GM12864 (cell line): ENCODE measurements at places on chromosomes 6 and 20.

DNA sequence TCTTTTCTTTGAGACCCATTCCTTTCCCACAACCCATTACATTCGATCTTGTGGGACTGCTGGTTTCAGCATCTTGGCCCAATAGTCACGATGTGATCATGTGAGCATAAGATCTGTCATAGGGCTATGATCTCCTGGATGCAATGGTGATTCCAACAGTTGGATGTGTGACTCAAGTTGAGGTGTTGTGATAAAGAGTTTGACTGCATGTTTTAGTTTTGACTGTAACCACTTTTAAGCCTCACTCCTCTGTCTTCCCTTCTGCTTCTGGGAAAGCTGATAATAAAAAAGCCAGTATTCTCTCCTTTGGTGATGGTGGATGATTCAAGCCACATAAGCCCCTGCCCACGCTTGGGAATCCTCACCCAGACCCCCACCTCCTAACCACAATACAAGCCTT lies 117.0 kb upstream of the ASCC3 start:
- DNase-seq, result no peak

GRCh38 chr6:12065321-12066140 lies 53.4 kb downstream of the HIVEP1 start:
- peak; percentile 53 for DNase-seq

DNA sequence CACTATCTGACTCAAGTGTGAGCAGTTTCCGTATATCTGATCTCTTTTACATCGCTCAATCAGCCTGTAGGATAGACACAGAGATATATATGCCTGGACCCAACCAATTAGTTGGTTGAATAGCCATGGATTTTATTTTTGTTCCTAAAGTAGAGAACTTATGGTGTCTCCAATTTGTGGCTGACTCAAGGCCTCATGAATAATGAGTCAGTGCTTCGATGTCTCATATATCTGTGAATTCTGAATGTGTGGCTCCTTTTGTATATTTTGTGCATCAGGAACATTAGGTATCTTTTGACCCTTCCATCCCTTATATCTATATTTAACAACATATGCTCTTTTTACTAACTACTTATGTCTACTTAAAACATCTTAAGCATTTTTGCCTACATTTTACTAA lies 64.5 kb downstream of the OR2B2 start:
- no peak for DNase-seq

DNA sequence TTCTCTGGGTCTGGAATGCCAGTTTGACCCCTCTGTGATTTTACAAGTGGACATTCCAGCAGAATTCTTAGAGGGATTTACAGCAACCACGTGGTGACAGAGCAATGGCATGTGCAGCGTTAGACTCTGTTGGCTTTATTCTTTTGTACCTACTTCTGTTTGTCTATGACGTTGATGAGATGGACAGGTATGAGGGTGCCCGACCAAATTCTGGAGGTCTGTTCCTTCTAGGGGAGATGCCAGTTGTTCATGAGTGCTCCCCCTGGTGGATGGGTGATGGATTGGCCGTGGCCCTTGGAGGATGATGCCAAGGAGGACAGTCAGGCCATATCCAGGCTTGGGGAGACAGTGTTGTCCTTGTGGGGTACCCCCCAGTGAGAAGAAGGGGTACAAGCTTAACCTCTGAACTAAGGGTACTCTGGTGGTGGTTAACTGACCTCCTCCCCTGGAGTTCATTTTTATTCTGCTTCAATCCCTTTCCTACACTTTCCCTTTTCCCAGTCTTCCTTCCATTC lies 198.6 kb downstream of the DTNBP1 start:
- DNase-seq, result no peak

DNA sequence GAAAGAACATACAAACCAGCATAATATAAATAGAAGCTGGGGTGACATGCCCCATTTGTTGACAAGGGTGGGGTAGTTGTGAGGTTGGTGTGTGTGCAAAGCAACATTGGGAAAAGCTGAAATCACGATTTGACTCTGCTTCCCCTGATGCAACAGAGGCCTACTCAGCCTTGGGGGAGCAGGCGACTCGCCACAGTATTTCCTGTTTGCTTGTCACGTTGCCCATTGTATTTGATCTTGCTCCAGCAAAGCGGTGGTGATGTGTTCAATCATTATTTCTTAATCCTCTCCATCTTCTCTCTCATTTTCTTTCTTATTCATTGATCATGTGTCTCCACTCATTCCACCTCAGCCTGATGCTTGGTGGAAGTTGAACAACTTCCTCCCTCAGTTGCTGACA lies 165.8 kb upstream of the CITED2 start:
- peak; percentile 36 for DNase-seq

DNA sequence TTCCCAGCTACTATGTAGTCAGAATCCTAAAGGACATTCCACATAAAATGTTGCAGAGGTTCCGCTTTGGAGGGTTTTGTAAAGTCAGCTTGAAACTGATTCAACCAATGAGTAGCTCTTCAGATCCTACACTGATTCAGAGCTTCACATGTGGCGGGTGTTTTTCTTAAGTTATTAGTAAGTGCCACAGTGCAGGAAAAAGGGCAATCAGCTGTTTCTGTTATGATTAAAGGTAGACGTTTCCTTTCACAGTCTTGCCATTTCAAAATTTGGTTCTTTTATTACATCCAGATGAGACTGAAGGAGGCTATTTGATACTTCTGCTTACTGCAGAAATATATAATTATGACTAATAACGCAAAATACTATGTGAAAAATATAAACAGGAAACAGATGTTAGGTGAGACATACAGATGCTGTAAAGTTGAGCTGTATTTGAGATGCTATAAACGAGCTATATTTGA lies 443.9 kb downstream of the CDKAL1 start:
- DNase-seq, result peak; percentile 34
